ENCODE measurements at places on chromosomes 11 and 22. TPM values are rescaled to one million over a fixed set of nuclear protein-coding genes. Genes with fewer than 3 reads are reported as not detected.
A peak's percentile ranks its signal among the peaks of the same experiment; 100 is the strongest.

Gene SMC1B
- not detected for total RNA-seq

Gene MS4A15
- total RNA-seq: 0.10 TPM

Gene MRGPRX3
- not detected for total RNA-seq

- no peak for DNase-seq
Observed at GRCh38 chr11:130769782-130770535, 146.3 kb downstream of the SNX19 start.

DNA sequence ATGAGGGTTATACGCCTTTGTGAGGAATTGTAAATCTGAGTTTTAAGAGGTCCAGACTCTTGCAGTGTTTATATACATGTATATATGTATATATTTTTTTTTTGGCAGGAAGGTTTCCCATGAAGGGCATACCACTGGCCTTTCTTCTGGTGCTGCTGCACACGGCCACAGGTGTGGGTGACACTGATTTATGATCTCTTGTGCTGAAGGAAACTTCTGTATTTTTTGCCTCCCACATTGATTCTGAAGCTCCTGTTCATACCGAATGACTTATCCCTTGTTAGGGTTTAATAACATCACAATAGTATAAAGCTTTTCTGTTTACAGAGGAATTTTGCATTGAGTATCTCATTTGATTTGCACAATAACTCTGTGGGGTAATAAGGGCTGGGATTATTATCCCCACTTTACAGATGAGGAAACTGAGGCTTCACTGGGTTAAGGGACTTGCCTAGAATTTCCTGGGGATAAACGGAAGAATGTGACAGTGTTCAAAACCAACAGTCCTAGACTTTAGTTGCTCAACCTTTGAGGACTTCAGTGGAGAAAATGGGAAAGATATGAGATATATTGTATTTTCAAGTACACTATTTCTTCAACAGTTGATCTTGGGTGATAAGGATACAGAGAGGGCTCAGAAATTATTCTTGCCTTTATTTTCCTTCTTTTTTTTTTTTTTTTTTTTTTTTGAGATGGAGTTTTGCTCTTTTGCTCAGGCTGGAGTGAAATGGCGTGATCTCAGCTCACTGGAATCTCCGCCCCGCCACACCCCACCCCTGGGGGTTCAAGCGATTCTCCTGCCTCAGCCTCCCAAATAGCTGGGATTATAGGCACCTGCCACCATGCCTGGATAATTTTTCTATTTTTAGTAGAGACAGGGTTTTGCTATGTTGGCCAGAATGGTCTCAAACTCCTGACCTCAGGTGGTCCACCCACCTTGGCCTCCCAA lies 70.1 kb downstream of the MICAL2 start:
- DNase-seq: no peak

DNA sequence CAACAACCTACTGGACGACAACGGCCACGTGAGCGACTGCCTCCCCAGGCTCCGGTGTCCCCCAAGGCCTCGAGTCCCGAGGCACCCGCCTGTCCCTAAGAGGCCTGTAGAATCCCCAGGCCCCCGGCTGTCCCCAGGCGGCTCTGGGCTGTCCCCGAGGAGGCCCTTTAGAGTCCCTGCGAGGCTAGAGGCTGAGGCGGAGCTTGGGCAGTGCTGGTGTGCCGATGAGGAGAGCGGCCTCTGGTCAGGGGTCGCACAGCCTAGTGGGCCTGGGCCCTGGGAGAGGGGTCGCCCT lies 3.7 kb downstream of the TBX1 start:
- no peak for DNase-seq

DNA sequence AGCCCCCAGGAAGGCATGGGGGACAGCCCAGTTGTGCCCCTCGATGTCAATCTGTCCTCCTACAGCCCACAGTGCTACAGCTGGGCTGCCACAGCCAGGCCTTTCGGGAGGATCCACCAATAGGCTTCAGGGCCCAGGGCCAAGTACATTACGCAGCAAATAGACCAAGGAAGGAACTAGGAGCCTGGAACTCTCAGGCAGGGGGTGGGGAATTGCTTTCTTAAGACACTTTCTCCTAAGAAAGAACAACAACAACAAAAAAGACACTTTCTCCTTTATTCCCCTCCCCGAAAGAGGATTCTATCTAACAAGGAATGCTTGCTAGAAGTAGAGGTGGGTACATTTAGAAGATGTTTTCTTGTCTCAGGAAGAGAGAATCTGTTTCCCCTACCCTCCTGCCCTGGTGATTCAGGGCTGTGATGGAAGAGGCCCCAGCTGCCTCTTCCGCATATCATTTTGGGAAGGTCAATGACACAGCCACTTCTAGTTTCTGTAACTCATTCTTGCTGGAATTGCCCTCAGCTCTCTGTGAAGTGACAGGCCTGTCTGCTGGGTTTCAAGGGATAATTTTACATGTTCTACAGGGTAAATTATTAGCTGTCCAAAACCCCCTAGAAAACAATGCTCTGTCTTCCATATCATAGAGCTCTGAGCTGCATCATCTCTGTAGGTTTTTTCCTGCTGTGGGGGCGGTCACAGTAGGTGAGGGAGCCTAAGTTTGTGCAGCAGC lies 6.0 kb upstream of the MALAT1 start:
- no peak for DNase-seq

GRCh38 chr11:110319501-110319900 lies 23.1 kb upstream of the RDX start:
- no peak for DNase-seq

DNA sequence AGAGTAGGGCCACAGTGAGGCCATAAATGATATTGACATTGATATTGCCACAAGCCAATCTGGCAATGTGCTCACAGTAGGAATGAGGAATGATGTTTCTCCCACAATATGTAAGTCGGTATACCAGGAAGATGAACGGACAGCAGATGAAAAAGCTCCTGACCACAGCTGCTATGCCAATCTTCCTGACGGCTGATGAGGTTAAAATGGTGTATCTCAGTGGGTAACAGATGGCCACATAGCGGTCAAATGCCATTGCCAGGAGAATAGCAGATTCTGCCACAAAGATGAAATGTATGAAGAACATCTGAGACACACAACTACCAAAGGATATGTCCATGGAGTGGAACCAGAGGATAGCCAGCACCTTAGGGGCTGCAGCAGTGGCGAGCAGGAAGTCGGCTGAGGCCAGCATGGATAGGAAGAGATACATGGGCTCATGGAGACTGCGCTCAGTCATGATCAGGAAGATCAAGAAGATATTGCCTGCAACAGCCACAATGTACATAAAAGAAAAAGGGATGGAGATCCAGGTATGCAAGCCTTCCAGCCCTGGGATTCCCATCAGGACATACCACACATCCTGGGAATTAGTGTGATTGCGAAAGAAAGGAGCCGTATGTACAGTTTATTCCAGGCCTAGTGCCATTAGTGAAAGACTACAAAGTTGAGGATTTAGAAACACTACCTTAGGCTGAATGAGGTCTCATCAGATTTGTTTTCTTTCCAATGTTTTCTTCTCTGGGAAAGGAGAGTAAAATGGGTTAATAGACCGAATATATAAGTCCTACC lies 22.2 kb downstream of the OR51V1 start:
- DNase-seq: no peak

- DNase-seq: no peak
Observed at GRCh38 chr11:88520391-88520790, 182.9 kb upstream of the CTSC start.

DNA sequence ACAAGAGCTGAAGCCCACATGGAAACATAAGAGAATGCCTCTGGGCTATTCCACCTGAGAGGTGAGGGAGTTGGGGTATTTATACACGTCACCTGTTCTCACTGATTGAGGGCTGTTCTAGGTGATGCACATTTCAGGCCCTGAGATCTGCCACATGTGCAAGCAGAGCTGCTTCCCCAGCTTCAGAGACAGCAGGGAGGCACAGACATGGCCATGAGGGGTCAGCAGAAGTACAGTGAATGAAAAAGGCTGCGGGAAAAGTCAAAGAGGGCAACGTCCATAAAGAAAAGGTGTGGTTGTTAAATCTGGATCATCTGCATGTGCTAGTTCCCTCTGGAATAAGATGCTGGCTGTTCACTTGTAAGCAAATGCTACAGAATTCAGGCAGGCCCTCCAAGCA lies 75.4 kb downstream of the GAB4 start:
- DNase-seq: no peak

- DNase-seq: peak; percentile 72
Observed at GRCh38 chr22:36144886-36145541, 15.5 kb downstream of the APOL3 start.

Measured in H7 (cell line).